ENCODE measurements at places on chromosomes 2 and 18.

DNA sequence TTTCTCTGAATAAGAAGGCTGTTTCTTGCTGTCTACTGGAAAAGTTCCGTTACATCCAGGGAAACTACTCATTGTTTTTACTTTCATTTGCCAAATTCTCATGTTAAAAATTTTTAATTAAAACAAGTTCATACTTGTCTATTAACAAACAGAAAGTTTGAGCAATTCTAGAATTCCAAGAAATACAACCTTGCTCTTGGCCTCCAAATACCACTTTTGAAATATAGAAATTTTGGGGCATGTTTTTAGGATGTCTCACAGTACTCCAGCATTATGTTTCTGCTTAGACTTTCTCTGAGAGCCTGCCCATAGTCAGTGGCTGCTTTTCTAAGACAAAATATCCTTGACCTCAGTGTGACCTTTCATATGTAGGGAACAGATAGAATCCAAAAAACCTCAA lies 228.7 kb upstream of the RND3 start:
- DNase-seq = no peak

DNA sequence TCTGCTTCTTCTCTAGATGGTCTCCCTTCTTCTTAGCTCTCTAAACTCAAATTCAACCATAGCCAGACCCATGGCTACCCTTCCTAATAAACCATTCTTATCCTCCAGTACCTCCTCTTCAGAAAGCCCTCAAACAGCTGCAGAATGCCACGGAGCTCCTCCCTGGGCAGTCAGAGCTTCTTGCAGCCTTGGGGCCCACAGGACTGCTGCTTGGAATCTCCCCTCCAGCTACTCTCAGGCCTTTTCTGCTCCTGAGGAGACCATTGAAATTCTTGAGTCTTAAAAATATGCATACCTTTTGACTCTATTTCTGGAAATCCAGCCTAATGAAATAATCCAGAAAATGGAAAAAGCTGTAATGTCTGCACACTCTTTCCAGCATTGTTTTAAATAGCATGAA lies 30.7 kb downstream of the EFR3B start:
- DNase-seq = no peak

GRCh38 chr2:102790091-102790455 lies 28.2 kb downstream of the TMEM182 start:
- no peak for DNase-seq

DNA sequence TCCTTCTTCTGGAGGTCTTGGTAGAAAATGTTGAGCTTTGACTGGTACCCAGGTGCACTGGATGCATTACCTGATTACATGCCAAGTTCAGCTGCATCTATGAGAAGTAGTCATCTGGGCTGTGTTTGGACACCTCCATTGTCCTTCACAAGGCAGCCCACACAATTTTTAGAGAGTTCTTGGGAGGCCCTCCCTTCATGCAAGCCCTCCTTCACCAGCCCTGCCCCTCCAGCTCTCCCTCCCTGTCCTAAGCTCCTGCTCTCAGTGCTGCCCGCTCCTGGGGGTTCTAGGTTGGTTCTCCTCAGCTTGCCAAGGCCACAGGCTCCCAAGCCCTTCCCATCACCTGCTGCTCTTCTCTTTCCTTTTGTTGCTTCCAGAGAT lies 148.7 kb downstream of the DYSF start:
- DNase-seq = no peak

GRCh38 chr2:8422450-8422800 lies 259.4 kb upstream of the ID2 start:
- DNase-seq = no peak

DNA sequence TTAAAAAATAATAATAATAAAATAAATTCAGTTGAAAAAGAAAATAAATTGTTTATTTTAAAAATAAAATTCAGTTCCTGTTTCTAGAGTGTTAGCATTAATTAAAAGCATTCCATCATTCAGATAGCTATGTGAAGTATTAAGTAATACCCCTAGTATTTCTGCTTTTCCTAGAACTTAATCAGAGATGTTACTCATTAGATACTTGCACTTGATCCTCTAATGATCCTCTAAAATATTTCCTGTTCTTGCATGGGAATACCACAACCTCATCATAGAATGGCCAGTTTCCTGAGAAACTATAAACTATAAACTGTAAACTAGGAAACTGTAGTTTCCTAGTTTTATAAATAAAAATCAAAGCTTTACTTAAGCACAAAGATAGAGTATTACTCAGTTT lies 11.1 kb upstream of the CNNM3 start:
- DNase-seq = no peak

DNA sequence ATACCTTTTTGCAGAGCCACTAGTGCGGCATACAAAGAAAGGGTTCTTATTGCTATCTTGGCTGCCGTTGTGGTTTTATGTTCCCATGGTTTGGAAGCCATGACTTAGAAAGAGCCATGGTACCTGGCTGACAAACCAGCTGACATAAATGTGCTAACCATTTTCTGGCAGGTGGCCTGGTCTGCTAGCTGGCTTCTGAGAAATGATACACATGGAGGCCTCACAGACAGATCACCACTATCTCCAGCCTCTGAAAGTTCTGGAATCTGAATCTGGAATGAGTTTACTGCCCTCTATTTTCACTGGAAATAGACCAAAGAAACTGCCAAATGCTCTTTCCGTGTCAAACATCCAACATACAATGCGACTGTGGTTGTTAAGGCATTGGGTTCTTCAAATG lies 123.7 kb downstream of the QPCT start:
- no peak for DNase-seq

DNA sequence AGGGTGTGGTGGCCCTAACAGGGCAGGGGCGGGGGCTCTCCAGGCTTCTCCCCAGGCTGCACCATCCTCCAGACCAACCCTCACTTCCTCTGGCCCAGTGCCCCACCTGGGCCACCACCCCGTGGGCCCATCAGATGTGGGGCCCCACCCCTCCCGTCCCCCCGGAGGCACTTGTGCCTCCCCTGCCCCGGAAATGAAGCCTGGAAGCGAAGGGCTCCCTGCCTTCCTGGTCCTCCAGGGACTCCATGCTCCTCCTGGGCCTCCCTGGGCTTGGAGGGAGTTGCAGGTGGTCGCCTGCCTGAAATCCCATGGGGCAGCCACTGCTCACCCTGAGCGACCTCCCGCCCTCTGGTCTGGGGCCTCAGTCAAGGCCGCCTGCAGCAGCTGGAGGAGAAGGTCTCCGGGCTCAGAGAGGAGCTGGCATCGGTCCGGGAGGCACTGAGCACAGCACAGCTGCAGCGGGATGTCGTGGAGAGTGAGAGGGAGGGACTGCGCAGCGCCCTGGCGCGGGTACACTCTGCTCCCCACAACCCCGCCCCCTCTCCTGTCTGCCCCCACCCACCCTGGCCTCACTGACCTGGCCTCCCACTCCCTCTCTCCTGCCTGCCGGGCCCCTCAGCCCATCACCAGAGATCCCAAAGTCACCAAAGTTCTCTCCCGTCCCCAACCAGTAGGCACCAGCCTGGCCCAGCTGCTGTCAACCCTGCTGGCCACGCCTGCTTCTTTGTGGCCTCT lies 28.0 kb downstream of the CROCC2 start:
- no peak for DNase-seq

- DNase-seq = no peak
Measured at GRCh38 chr2:98880266-98881152, 55.5 kb downstream of the CRACDL start.

DNA sequence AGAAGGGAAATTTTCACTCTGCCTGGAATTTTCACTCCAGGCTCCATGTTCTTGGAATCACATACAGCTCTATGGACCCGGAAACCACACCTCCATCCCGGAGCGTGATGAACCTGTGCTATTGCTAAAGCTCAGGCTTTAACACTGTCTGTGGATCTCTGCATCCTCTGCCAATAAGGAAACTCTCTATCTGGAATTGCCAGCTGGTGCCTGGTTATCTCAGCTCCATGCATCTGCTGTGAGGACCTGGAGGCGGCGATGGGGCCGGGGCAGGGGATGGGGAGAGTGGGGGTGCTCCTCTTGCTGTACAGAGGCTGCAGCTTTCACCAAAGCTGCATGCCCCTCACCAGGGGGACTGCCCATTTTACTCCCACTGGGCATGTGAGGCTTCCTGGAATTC lies 754.0 kb upstream of the SOX11 start:
- no peak for DNase-seq

DNA sequence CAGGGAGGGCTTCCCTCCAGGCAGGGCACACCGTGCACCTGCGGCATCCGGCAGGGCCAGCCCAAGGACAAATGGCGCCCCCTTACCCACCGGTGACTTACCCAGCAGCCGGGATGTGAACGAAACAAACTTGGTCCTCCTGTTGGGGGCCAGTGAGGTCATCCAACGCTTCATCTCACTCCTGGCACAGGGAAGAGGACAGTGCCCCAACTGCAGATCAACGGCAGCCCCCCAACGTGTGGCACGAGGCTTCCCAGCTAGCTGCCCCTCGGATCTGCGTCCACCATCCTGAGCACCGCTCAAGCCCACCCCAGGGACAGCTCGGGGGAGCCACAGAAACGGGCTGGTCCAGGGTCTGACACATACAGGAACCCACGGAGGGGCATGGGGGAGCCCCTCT lies 12.0 kb downstream of the SNORC start:
- no peak for DNase-seq

DNA sequence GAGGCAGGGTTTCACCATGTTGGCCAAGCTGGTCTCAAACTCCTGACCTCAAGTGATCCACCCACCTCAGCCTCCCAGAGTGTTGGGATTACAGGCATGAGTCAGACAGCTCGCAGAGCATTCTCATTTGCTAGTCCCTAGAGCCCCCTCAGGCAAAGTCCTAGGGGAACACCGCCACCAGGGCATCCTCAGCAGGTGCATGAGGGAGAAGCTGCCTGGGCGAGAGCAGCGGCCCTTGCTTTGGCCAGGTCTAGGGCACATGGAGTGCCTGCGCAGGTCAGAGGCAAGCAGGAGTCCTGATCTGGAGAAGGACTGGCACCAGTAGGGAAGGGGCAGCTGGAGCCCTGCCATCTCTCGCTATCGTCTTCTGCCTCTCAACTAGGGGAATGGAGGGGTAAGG lies 32.4 kb downstream of the NGEF start:
- DNase-seq = no peak

DNA sequence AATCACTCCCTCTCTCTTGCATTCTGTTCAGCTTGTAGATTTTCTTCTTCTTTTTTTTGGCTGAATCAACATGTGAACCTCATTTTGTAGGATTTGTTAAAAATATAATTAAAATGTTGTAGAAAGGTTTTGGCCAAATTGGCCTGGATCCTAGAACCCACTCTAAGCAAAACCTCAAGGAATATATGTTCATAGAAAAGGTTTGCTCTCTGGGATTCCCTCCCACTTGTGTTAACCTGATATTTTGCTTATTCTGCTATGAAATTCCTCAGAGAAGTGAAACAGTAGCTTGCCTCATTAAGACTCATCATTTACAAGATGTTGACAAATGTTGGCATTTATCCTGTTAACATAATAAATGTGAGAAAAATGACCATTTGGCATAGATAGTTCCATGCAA lies 456.7 kb downstream of the TMEM182 start:
- no peak for DNase-seq

DNA sequence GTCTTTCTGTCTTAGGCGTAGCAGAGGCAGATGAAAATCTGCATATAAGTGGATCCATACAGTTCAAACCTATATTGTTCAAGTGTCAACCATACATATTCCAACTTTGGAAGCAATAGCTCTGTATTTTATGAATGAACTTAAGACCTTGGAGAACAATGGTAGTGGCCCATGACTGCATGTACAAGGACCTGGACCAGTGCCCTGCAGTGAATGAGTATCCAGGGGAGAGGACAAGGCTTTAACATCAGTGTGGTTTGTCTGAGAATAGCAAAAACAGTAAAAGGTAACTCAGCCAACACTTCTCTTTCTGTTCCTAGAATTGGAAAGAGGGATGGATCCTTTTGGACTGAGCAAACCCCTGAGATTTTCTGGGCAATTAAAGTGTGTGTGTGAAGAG lies 230.8 kb upstream of the LINC00305 start:
- no peak for DNase-seq

DNA sequence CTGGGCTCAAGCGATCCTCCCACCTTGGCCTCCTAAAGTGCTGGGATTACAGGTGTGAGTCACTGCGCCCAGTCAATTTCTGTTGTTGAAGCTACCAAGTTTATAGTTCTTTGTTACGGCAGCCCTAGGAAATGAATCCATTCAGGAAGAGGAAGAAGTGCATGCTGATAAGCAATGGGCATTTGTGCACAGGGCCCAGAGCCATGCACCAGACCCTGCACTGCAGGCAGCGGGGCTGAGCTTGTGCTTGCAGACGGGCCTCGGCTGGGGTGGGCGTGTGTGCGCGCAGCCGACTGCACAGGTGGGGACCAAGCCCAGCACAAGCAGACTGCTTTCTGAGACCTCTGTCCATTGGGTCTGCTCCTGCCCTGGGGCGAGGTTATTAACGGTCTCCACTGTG lies 144.6 kb downstream of the CABLES1 start:
- no peak for DNase-seq

DNA sequence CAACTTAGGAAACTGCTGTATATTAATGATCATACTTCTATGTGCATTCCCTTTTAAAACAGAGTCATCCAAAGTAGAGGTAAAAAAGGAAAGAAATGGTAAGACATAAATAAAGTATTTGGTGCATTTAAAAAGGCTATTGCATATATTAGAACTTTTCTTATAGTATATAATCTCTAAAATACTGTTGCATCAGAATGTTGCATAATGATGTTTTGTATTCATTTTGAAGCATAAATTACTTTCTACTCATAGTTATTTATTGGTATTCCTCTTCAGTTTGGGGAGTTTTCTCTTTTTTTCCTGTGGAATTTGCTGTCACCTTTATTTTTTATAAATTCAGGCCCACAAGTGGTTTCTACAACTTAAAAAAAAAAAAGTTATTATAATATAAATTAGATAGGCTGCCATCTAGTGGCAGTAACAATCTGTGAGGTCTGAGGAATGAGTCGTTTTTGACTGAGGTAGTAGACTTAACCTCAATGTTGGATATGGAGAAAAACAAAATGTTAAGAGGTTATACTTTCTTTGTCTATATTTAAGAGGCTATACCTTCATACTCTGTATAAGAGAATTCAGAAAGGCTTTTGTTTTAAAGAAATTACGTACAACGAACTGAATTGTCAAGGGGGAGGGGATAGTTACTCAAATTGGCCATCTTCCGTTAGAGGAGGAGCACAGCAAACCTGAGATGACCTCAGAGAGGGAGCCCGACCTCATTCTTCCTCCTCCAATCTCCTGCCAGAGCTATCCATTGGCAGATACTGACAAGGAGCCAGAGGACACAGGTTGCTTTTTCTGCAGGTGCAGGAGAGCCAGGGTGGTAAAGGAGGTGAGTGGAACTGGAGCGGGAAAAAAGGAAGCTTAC lies 23.8 kb downstream of the ANKAR start:
- DNase-seq = no peak

- no peak for DNase-seq
Measured at GRCh38 chr2:43513216-43513615, 82.6 kb downstream of the THADA start.

DNA sequence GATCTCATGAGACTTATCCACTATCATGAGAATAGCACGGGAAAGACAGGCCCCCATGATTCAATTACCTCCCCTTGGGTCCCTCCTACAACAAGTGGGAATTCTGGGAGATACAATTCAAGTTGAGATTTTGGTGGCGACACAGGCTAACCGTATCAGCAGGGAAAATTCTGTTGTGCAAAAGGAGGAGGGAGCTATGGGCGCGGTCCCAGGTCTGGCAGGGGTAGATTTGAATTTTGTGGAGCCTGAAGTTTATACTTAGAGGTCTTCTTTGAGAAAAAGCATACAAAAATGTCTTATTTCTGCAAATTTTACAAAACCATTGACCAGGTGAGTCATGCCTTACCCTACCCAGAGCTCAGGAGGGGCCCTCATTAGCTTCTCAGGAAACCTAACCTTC lies 36.6 kb downstream of the SLC4A3 start:
- DNase-seq = no peak
